Chondrocyte (in vitro differentiated cells): ENCODE measurements at places on chromosomes 2 and 18.

DNA sequence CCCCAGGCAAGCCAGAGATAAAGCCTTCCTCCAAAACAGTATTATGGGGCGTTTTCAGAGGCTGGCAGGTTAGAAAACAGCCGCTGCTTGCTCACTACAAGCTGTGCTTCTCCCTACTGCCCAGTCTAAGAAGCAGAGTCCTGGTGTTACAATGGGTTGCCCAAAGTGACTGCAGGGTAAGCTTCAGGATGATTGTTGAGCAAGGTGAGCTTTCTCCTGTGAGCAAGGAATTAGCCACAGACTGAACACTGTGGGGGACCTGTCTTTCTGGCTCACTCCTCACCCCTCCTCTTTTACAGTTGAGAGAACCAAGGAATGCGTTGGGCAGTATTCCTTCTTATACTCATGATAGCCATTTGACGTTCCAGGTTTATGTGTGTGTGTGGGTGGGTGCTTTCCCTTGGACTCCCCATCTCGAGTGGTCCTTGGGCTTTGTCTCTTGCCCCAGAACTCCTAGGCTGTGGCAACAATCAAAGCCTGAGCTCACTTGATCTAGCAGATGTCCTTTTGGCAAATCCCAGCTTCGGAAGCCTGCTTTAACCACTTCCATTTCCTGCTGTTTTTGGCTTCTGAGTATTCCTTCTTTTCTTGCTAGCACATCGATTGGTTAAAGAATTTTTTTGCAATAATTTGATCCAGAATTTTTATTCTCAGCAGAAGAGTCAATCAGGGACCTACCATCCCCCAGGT lies 47.5 kb downstream of the KDM3A start:
- DNase-seq, result no peak

DNA sequence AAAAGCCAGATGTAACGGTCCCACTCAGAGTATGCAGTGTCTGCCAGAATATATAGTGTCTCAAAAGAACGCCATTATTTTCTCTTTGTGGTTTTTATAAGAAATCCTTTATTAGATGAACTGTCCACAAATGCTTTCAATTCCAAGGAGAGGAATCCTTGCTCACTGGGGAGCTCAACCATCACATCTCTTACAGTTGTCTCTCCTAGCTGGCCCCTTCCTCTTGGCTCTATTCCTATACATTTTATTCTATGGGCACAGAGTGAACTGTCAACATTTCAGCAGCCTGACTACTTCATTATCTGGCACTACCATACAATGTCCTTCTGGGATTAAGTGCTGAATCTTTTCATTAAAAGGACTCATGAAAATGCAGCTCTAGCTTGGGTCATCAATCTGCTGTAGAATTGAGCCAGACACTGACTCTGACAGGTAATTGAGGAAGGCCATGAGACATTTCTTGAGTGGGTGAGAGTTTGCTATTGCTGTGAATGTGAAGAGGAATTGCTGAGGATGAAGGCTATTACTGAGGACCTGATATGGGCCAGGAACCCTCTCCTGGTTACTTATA lies 96.5 kb upstream of the THOC1 start:
- DNase-seq, result no peak

DNA sequence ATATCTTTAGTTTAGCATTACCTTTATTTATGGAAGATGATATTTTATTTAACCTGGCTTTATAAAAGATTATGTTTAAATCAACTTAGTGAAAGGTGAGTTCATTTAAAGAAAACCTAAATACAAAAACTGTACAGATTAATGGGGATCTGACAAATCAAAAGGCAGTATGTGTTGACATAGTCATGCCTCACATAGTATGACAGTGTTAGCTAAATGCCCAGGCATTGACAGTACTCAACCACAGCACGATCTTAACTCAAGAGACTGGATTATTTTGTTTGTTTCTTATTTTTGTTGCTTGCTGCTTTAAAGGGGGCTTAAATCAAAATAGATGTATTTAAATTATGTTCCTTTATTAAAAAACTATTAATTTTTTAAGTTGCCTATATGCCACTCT lies 7.8 kb downstream of the DOK6 start:
- DNase-seq, result no peak

DNA sequence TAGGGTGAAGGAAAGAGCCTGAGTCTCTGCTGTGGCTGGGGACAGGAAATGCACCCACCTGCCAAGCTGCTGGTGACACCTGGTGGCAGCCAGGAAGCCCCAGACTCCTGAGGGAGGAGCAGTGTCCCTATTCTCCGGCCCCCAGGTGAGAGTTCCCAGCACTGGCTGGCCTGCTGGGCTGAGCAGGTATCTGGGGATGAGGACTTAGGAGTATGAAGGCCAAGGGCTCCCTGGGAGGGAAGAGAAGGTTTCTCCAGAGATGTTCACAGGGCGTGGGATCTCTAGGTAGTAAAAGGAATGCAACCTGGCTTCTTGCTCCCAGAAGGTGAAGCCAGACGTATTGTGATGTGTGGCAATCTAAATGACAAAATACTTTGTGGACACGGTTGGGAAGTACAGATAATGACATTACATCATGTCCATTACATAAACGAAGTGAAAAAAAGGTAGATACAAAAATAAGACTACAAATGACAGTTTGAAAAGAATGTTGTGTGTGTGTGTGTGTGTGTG lies 75.8 kb upstream of the SLC1A4 start:
- DNase-seq, result no peak

- DNase-seq, result no peak
Observed at GRCh38 chr18:50602466-50602865, 42.6 kb downstream of the MAPK4 start.

DNA sequence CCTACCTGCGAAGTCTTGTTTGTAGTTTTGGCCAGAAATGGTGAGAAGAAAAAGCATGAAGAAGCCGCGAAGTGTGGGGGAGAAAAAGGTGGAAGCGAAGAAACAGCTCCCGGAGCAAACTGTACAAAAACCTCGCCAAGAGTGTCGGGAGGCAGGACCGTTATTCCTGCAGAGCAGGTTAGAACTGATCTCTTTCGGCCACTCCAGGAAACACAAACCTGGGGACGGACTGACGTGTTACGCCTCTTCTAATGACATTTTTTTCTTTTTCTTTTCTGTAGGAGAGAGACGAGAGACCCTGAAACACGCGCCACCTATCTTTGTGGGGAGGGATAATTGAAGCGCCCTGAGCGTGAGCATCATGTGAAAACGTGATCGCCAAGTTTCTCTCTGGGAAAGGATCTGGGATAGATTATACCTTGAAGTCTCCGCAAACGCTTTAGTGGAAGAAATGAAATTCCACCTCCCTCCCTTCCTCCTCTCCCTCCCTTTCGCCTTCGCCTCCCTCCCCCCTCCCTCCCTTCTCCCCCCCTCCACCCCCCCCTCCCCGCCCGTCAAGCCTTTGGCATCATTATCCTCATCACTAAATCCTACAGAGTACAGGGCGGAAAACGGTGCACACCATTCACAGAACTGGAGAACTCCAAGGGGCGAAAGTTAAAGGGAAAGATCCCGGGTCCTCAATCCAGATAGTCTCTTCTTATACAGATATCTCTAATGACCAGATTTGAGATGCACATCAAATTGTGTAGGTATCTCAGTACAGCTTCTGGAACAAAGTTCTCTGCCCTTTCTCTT lies at the start of gene ZEB2:
Gene ZEB2 (minus strand): TSS at position 186 of the 798 bp plus-strand sequence. CDS start 2,769 bp downstream, outside the sequence.
- DNase-seq, result no peak

GRCh38 chr18:77551055-77551454 lies 301.4 kb downstream of the GALR1 start:
- DNase-seq, result no peak

- DNase-seq, result no peak
Observed at GRCh38 chr2:235793163-235793752, 299.4 kb downstream of the AGAP1 start.

DNA sequence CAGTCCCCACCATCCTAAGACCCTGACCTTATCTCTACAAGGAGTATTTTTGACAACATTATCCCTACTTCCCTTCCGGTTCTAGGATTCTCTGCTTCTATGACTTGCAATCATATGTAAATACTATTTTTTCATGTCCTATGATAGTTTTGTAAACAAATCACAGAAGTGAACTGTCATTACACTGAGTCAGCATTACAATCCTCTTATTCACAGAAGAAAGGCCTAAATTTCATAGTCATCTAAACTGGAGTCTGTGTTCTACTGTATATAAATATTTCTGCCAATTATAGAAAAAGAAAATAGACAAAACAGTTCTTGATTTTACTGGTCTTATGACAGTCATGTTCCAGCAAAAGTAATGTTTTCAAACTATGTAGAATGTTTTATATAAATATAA lies 265.1 kb downstream of the NCKAP5 start:
- DNase-seq, result no peak

DNA sequence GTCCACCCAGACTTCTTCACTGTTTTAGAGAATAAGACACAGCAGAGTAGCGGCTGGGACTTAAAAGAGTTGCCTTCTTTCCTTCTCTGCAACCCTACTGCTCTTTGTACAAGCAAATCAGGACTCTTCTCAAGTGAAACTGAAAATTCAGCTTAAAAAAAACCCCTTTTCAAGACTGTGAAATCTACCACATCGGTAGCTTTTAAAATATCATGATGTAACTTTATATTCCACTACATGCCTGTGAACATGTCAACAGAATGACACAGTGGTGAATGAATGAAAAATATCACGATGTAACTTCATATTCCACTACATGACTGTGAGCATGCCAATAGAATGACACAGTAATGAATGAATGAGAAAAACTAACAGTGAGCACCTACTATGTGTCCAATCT lies 53.4 kb downstream of the TCF4 start:
- no peak for DNase-seq

DNA sequence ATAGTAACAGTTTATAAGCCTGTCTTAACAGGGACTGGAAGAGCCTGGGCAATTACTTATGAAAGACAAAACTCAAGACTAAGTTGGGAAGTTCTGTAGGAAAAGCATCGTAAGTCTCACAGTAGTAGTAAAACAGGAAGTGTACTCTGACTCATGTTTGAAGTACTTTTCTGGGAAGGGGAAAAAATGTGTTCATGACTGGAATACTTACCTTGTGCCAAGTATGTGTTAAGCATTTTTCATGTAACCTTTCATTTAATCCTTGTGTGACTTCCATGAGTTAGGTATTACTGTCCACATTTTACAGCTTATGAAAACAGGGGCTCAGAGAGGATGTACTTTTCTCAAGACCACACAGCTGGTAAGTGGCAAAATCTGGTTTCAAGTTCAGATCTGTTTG lies 13.7 kb upstream of the SKOR2 start:
- DNase-seq, result no peak

- no peak for DNase-seq
Observed at GRCh38 chr2:10402062-10402585, 46.0 kb downstream of the ODC1 start.

DNA sequence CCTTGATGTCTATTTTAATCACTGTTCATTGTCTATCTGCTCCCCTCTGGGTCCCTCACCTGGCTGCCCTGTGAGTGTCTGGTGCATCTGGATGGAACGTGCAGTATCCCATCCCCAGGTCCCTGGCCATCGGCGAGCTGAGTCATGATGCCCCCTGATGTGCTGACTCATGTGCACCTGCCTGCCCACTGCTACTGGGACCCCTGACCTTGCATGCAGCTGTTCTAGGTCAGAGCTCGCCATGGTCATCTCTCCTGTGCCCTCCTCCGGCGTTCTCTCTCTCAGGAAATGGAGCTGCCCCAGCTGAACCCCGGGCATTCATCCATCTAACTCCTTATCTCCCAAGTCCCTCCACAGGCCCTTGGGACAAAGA lies 516.2 kb upstream of the HS6ST1 start:
- DNase-seq, result no peak

- DNase-seq, result no peak
Observed at GRCh38 chr2:55102056-55102812, 52.0 kb upstream of the RTN4 start.

- DNase-seq, result no peak
Observed at GRCh38 chr2:151087377-151087776, 174.3 kb downstream of the RBM43 start.

- no peak for DNase-seq
Observed at GRCh38 chr18:43222501-43222900, 54.8 kb downstream of the SYT4 start.
